ENCODE measurements at places on chromosomes 3 and 15. TPM values are rescaled to one million over a fixed set of nuclear protein-coding genes. Genes with fewer than 3 reads are reported as not detected.

DNA sequence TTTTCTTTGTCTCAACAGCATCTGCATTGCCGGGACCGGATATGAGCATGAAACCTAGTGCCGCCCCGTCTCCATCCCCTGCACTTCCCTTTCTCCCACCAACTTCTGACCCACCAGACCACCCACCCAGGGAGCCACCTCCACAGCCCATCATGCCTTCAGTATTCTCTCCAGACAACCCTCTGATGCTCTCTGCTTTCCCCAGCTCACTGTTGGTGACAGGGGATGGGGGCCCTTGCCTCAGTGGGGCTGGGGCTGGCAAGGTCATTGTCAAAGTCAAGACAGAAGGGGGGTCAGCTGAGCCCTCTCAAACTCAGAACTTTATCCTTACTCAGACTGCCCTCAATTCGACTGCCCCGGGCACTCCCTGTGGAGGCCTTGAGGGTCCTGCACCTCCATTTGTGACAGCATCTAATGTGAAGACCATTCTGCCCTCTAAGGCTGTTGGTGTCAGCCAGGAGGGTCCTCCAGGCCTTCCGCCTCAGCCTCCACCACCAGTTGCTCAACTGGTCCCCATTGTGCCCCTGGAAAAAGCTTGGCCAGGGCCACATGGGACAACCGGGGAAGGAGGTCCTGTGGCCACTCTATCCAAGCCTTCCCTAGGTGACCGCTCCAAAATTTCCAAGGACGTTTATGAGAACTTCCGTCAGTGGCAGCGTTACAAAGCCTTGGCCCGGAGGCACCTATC, 5.0 kb downstream of the NUTM1 start:
- DNase-seq, result no peak
- no peak overlapping the region for H3K27ac ChIP-seq
- no peaks in the 10 kb centered on the region for H3K36me3 ChIP-seq
- no peaks in the 10 kb centered on the region for H3K4me1 ChIP-seq

Gene FANCD2OS
- total RNA-seq, result not detected

GRCh38 chr3:13548696-13549622, at the start of gene FBLN2:
FBLN2 (plus strand) TSS chr3:13549125; CDS start chr3:13570356, 21,231 bp downstream.
- no peaks in the 10 kb centered on the region for H3K36me3 ChIP-seq
- H3K4me1 ChIP-seq, result peaks cover 31% of the 10 kb centered on the region
- no peak within 1 kb of the TSS for H3K27ac ChIP-seq
- no peaks in the 10 kb centered on the region for H3K27me3 ChIP-seq
- peak within 1 kb of the TSS; percentile 39 for H3K4me3 ChIP-seq

Gene UBE2E1
- total RNA-seq, result 89.0 TPM

Gene MYD88
- total RNA-seq, result 10.3 TPM

Gene GP5
- total RNA-seq, result 0.36 TPM

Gene CYP11A1
- total RNA-seq, result 2.1 TPM

- H3K27ac ChIP-seq, result no peak overlapping the region
- no peak overlapping the region for H3K4me3 ChIP-seq
- peak; percentile 92 for DNase-seq
- no peaks in the 10 kb centered on the region for H3K36me3 ChIP-seq
- H3K27me3 ChIP-seq, result peaks cover 14% of the 10 kb centered on the region
Measured at GRCh38 chr3:196684548-196685407, 27.3 kb downstream of the CEP19 start.

DNA sequence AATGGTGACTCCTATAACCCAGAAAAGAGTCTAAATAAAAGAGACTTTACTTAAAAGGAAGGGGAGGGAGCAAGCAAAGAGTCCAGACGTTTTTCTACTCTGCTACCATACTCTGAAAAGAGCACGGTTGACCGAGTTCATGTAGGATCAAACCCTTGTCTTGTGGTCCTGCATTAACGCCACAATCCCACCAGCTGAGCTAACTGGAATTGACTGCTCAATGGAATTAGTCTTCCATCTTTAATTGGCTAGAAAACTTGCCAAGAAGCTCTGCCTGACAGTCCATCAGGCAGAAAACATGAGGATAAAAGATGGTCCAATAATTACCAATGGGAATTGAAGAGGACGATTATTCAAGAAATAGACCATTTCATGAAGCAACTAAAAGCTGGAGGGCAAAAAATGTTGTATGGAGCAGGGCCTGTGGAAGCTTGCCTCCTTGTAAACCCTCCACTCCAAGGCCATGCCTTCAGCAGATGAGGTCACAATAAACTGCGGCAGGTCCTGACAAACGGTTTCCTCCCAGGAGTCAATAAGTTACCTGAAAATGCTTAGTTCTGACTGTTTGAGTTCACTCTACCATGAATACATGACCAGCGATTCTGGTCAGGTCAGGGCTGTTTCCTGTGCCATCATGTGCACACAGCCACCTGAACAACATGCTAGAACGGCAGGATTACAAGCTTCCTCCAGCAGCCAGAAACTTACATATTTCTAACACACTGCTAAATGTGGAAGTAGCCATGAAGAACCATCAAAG, 35.6 kb upstream of the ARHGEF3 start:
- no peaks in the 10 kb centered on the region for H3K27me3 ChIP-seq
- peaks cover 18% of the 10 kb centered on the region for H3K4me1 ChIP-seq
- H3K36me3 ChIP-seq, result no peaks in the 10 kb centered on the region
- DNase-seq, result no peak
- no peak overlapping the region for H3K27ac ChIP-seq

DNA sequence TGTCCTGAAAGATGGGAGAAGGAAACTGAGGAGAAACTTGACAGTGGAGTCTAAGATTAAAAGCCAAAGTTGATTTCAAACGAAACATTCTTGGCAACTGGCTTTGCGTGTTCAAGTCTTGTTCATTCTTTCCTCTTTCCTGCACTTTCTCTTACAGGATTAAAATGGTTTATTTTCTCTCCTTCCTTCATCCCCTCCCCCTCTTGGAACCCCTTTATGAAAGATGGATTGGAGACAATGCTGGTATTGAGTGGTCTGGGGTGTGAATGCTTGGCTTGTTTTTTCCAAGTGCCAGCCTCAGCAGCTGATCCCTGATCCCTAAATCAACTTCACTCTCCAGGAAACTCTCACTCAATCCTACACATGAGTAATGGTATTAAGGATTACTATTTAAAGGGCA, 703 bp upstream of the LSAMP start:
- H3K36me3 ChIP-seq, result no peaks in the 10 kb centered on the region
- H3K27me3 ChIP-seq, result no peaks in the 10 kb centered on the region
- H3K4me3 ChIP-seq, result no peak overlapping the region

DNA sequence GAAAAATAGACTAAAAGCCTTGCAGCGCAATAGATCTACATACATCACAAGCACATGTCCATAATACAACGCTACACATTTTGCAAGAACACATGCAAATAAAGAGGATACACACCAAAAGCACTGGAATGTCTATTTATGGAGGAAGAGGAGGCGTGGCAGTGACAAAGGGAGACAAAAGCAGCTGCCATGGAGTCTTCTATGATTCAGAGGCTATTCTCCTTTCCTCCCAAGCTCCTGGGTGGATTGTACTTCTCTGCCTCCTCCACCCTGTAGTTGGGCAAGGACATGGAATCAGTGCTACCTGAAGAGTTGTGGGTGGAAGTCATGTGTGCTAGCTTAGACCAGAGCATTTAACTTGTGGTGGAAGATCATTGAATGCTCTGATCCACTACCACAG, 57.9 kb upstream of the ABHD2 start:
- no peak overlapping the region for H3K27ac ChIP-seq
- no peaks in the 10 kb centered on the region for H3K36me3 ChIP-seq
- no peak for DNase-seq
- peaks cover 4% of the 10 kb centered on the region for H3K4me1 ChIP-seq

GRCh38 chr3:32667072-32667582, 17.9 kb upstream of the CNOT10 start:
- no peak for DNase-seq
- H3K4me1 ChIP-seq, result no peaks in the 10 kb centered on the region
- H3K27ac ChIP-seq, result no peak overlapping the region
- no peak overlapping the region for H3K4me3 ChIP-seq
- H3K27me3 ChIP-seq, result peaks cover 6% of the 10 kb centered on the region

Gene CA12
- 114 TPM for total RNA-seq

- peaks cover 33% of the 10 kb centered on the region for H3K4me1 ChIP-seq
- H3K4me3 ChIP-seq, result no peak overlapping the region
- H3K36me3 ChIP-seq, result peaks cover 32% of the 10 kb centered on the region
- H3K27me3 ChIP-seq, result no peaks in the 10 kb centered on the region
- DNase-seq, result no peak
- no peak overlapping the region for H3K27ac ChIP-seq
Measured at GRCh38 chr3:58392181-58392580, 41.5 kb downstream of the PDHB start.

Gene MME
- total RNA-seq, result 102 TPM

Gene IL12A
- 4.7 TPM for total RNA-seq

DNA sequence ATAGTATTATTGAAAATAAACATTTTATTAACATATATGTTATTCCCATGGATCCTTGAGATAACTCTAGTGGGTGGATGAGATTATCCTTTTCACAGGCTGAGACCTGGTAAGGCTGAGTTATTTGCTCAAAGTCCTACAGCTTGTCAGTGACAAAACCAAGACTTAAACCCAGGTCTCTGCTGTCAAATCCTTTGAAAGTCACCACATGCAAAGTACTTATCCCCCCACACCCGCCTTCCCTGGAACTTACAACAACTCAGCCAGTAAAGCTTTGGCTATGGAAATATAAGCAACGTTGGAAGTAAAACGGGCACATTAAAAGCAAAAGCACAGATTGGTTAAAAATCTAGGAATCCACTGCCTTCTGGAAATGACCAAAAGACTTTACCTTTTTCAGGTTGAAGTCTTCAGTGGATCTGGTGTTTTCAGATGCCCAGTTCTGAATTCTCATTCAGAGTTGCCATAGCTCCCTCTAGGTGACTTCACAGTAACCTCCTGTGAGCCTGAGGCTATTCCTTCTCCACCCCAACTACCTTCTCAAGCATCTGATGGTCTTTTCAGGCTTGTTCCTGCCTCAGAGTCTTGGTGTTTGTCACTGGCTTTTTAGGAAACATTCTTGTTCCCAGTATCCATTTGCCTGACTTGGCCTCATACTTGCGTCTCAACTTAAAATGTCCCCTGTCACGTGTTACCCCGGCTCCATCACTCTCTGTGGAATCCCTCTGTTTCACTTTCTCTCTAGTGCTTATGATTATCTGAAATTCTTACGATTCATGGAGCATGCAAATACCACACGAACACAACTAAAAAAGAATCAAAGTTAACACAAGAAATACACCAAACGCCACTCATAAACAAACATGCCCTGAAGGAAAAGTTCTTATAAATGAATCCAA, 131.2 kb downstream of the MAGI1 start:
- DNase-seq, result no peak
- H3K27me3 ChIP-seq, result no peaks in the 10 kb centered on the region
- H3K4me3 ChIP-seq, result no peak overlapping the region
- no peaks in the 10 kb centered on the region for H3K36me3 ChIP-seq
- no peak overlapping the region for H3K27ac ChIP-seq

DNA sequence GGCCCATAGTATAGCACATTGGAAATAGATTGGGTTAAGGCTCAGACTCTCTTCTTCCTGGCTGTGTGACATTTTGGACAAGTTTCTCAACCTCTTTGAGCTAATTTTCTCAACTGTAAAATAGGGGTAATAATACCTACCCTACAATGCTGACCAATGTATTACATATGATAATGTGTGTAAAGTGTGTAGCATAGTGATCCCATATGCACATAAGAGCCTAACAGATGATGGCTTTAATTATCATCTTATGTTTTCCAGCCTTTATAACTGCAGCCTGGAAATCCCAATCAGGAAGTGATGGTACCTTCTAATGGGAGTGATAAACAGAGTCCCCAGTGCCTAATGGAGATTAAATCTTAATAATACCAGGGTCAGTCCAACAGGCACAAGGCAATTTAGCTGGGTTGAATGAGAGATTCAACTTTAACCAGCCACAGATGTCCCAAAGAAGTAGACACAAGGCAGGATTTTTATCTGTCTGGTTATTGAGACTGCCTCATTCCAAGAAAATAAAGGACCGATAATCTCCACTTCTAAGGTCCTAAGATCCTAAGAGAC, 12.0 kb downstream of the ADAMTS9 start:
- DNase-seq, result no peak
- H3K27ac ChIP-seq, result no peak overlapping the region
- no peaks in the 10 kb centered on the region for H3K4me1 ChIP-seq

DNA sequence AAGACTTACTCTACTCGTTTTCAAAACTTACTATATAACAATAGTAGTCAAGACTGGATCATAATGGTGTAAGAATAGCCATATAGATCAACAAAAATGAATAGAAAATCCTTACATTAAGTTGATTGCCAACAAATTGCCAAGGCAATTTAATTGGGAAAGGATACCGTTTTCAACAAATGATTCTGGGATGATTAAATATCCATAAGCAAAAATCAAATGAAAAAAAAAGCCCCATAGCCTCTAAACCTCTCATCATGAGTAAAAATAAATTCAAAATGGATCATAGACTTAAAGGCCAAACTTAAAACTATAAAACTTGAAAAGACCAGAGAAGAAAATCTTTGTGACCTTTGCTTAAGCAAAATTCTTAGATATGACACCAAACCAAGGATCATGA, 5.3 kb upstream of the SNRK start:
- no peak for DNase-seq
- H3K27me3 ChIP-seq, result peaks cover 33% of the 10 kb centered on the region
- H3K36me3 ChIP-seq, result no peaks in the 10 kb centered on the region
- no peak overlapping the region for H3K27ac ChIP-seq
- H3K4me1 ChIP-seq, result no peaks in the 10 kb centered on the region

Gene WNT5A
- total RNA-seq, result 145 TPM

- H3K27ac ChIP-seq, result peak overlapping the region; percentile 60
- H3K36me3 ChIP-seq, result no peaks in the 10 kb centered on the region
- no peak overlapping the region for H3K4me3 ChIP-seq
- no peaks in the 10 kb centered on the region for H3K27me3 ChIP-seq
- H3K4me1 ChIP-seq, result peaks cover 37% of the 10 kb centered on the region
- peak; percentile 57 for DNase-seq
Measured at GRCh38 chr3:4421121-4421520, 45.9 kb downstream of the SUMF1 start.

Gene TMEM207
- total RNA-seq, result not detected

Gene CLRN1
- not detected for total RNA-seq

Gene GABRR3
- not detected for total RNA-seq

- no peaks in the 10 kb centered on the region for H3K4me1 ChIP-seq
- no peak overlapping the region for H3K27ac ChIP-seq
- H3K36me3 ChIP-seq, result no peaks in the 10 kb centered on the region
- peaks cover 35% of the 10 kb centered on the region for H3K27me3 ChIP-seq
- DNase-seq, result no peak
- H3K4me3 ChIP-seq, result no peak overlapping the region
Measured at GRCh38 chr15:40305281-40305680, 2.5 kb downstream of the PLCB2 start.

Gene SMCO1
- not detected for total RNA-seq

GRCh38 chr15:83207660-83208366, at the start of gene HDGFL3:
HDGFL3 (minus strand) TSS chr15:83207823; CDS start chr15:83207414, 409 bp downstream.
- H3K27ac ChIP-seq, result peak within 1 kb of the TSS; percentile 56
- peak within 1 kb of the TSS; percentile 84 for H3K4me3 ChIP-seq
- H3K27me3 ChIP-seq, result no peaks in the 10 kb centered on the region
- no peaks in the 10 kb centered on the region for H3K36me3 ChIP-seq

GRCh38 chr3:95312650-95313049, 1249.8 kb downstream of the NSUN3 start:
- DNase-seq, result no peak
- H3K27me3 ChIP-seq, result no peaks in the 10 kb centered on the region

Gene CATSPER2
- total RNA-seq, result 1.1 TPM

Gene TNFAIP8L3
- total RNA-seq, result 11.2 TPM

GRCh38 chr3:52446631-52447511, 2.0 kb upstream of the SEMA3G start:
- no peak overlapping the region for H3K27ac ChIP-seq
- H3K36me3 ChIP-seq, result no peaks in the 10 kb centered on the region
- no peaks in the 10 kb centered on the region for H3K27me3 ChIP-seq
- peak; percentile 95 for DNase-seq
- H3K4me1 ChIP-seq, result no peaks in the 10 kb centered on the region
- H3K4me3 ChIP-seq, result no peak overlapping the region

Gene ERC2
- total RNA-seq, result 0.36 TPM
